ENCODE measurements at places on chromosomes 7 and 10. TPM values are rescaled to one million over a fixed set of nuclear protein-coding genes. Genes with fewer than 3 reads are reported as not detected.

Gene CALML5
- total RNA-seq = not detected

Gene ZNF804B
- not detected for total RNA-seq

Gene POLR2J3
- 18.4 TPM for total RNA-seq

Gene SUGCT
- total RNA-seq = 16.0 TPM

Gene PALS2
- total RNA-seq = 26.9 TPM

Gene HMX2
- total RNA-seq = not detected

Gene SRRM3
- total RNA-seq = 0.30 TPM

Gene OR6B1
- not detected for total RNA-seq

Gene ACTL6B
- total RNA-seq = not detected

Gene HOXA10
- total RNA-seq = 13.7 TPM

Gene PPP1R17
- not detected for total RNA-seq

Gene EGR2
- total RNA-seq = 2.3 TPM

Gene TMEM273
- not detected for total RNA-seq

Gene INA
- 0.30 TPM for total RNA-seq

Gene TBXAS1
- 2.4 TPM for total RNA-seq

Gene MRPS16
- total RNA-seq = 45.4 TPM

Gene CRPPA
- 2.7 TPM for total RNA-seq

Gene ADCYAP1R1
- not detected for total RNA-seq

Gene PDE1C
- 0.74 TPM for total RNA-seq

Gene METTL27
- total RNA-seq = 5.0 TPM

Gene SPDYE1
- total RNA-seq = not detected

Gene TSPAN12
- 0.30 TPM for total RNA-seq

Gene SPOCK2
- 0.23 TPM for total RNA-seq

Gene ANXA8
- 4.5 TPM for total RNA-seq

Gene ATP5MK
- 210 TPM for total RNA-seq

Gene NAT16
- total RNA-seq = not detected

Measured in smooth muscle cell of the umbilical artery (primary cell).